ENCODE measurements at places on chromosomes 5 and 9.

DNA sequence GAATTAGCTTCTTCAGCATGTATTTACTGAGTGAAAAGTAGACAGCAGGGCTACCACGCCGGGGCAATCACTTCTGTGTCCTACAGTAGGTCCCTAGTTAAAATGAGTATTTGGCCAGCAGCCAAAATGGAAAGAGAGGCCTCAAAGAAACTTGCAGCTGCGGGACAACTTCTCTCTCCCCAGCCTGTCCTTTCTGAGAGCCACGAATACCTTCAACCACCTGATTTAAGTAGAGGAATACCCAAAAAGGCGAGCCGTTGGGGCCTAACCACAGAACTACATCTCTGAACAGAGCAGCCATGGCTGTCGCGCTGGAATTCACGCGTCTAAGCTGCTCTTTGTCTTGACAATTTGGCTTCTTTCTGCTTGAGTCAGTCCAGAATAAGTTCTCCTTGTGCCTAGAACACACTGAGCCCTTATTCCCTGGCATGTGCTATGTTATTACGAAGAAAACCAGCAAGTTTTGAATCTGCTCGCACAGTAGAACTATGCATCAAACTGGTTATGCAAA is 43.8 kb upstream of the GOLPH3 start:
- no peak for DNase-seq

DNA sequence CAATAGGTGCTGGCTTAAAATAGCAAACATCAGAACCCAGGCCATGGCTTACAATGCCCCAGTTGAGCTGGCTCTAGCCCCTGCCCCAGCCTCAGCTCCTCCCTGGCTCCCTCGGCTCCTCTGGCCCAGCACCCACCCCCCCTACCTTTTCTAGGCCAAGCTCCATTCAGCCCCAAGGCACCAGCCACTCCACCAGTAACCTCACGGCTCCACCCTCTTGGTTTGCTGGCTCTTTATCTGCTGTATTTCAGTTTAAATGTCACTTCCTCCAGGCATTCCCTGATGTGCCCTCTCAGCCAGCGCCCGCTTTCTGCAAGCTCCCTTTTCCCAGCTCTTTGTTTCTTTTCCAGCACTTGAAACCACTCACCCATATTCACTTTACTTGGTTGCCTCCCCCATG is 10.6 kb downstream of the C1QTNF2 start:
- DNase-seq, result no peak

GRCh38 chr9:125774106-125774505 is 26.9 kb downstream of the PBX3 start:
- no peak for DNase-seq

DNA sequence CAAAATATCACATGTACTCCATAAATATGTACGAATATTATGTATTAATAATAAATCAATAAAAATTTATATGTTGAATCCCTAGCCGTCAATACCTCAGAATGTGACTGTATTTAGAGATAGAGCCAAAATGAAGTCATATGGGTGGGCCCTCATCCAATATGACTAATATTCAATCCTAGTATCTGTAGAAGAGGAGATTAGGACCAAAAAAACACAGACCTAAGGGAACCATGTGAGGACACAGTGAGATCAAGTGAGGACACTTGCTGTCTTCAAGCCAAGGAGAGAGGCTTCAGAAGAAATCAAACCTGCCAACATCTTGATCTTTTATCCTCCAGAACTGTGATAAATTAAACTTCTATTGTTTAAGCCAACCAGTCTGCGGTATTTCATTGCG is 3.7 kb upstream of the AMACR start:
- no peak for DNase-seq

GRCh38 chr5:59380350-59380951 is 513.1 kb downstream of the PDE4D start:
- DNase-seq, result peak; percentile 48

DNA sequence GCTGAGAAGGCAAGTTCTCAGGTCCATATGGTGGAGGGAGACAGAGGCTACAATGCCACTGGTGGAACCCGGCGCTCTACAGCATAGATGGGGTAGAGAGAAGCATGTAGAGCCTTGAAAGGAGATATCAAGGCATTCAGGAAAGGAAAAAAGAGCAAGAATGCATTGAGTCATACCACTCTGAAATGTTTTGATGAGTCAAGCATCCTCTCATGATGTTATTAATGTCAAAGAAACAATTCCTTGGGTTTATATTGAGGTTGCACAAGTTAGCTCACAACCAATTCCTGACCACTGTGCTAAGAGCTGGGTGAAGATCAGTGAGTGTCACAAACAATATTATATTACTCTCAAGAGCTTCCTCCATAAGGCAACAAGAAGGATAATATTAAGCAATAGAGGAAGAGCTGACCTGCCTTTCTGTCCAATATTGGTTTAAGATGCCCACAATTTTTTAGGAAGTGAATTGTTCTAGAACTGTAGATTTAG is 178.0 kb downstream of the RFK start:
- no peak for DNase-seq

- no peak for DNase-seq
These were observed 279.7 kb upstream of the MSX2 start for GRCh38 chr5:174444479-174445188.

GRCh38 chr9:121927636-121928035 is 165.5 kb downstream of the TTLL11 start:
- DNase-seq, result no peak

DNA sequence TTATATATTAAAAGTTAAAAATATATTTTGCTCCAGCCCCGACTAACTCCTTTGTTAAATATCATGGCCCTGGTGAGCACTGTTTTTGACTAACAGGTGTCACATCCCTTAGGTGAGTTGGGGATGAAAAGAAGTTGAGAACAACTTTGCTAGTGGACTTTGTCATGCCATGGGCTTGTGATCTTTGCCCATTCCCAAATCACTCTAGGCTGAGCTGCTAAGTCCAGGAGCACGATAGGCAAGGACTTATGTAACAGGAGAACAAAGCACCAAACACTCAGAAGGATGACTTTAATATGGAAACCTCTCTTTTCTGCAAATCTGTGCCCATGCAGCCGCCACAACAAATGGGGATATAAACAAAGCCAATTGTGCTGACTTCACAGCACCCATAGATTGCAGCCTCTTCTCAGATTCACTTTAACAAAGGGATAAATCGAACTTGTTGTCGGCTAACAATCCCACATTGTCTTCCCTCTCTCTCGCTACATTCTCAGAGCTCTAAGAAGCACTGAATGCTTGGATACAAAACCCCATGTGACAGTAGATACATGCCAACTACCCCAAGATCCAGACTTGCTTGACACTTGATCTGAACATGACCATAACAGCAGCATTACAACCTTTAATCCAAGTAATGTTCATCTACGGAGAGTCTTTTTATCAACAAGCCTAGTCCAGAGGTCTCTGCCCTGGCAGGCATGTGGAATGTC is 86.8 kb upstream of the CD180 start:
- no peak for DNase-seq

- DNase-seq, result peak; percentile 48
These were observed 115.5 kb downstream of the SLC12A2 start for GRCh38 chr5:128199104-128199503.

GRCh38 chr5:89179731-89180130 is 296.7 kb upstream of the MEF2C start:
- DNase-seq, result no peak

DNA sequence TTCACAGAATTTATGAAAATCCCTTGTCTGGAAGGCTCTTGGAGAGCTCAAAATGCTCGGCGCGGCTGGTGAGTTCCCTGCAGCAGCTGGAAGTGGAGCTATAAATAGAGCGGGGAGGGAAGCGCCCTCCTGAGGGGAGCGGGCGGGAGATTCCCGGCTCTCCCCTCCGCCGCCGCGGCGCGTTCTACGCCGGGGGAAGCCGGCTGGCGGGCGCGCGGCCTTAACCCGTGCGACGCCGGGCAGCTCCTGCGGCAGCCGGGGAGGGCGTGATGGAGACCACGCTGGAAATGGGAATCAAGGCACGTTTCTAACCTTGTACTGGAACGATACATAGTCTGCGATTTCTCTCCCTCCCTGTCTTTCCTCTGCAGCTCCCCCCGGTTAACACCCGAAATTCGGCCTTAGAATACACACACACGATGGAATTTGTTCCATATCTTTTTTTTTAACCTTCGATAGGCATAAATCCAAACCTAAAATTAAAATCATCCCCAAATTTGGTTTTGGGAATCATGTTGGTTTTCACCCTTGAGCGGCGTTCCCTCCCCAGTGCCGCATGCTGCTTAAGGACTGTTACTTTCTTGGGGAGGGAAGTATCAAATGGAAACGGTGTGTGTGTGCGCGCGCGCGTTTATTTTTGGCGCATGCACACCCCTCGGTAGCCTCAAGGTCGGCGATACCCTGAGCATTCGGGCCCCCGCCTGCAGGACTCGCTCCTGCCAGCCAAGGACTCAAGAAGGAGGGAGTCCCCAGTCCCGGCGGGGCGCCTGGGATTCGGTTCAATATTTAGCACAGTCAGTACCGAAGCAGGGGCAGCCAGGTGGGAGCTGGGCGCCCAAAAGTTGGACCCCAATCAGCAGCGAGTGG is 306.3 kb upstream of the KCNN2 start:
- no peak for DNase-seq

DNA sequence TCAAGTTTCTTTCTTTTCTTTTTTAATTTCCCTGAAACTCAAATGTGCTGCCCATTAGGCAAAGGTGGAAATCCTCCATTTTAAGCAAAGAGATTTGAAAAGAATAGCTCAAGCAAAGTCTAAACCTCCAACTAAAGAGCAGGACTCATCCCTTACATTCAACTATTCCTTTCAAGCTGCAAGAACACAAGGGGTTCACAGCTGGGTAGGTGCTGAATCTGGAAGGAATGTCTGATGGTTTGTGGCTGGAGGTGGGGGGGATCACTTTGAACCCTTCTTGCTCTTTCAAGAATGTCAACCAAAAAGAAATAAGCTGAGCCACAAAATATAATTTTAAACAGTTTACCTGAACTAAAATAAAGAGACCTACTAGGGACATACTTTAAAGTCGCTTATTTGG is 375.7 kb upstream of the CDH10 start:
- DNase-seq, result no peak

DNA sequence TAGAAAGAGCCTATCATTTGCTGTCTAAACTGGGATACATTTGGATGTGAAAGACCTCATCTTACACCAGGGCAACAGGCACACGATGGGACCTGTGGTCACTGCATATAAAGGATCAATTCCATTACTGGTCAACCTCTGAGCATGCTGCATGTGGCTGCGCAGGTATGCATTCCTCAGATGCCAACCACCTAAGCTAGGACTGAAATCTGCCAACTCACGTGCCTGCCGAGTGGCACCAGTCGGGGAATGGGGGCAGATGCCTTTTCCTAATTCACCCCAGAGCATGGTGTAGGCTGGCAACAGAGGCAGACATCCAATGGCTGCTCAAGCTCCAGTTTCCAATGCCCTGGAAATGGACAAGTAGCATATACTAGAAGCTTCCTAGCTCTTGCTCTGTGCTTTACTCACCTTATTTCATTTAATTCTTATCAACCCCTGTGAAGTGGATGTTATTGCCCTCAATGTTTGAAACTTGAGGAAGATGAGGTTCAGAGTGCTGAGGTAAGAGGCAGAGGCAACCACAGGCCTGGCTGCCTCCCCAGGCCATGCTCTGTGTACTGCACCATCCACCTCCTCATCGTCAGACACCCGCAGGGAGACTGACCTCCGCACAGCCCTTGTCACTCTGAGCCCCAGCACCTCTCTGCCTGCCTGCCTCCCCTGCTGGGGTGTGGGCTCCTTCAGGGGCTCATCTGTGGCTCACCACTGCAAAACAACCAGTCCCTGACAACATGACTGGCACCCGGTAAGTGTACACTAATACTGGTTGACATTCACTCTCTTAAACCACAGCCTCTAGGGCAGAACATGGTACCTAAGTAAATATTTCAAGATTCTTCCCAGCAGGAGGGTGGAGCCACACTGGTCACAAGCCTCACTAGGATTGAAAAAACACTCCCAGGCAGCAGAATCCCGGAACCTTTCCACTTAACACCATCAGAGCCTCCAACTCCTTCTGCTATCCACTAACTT is 228.5 kb downstream of the CRB2 start:
- DNase-seq, result no peak

All from Panc1 (cell line).